Caudate nucleus (tissue), 63 donors: ENCODE measurements at places on chromosomes 11 and 22.

- DNase-seq: no peak
These were observed 12.0 kb upstream of the ZDHHC13 start for GRCh38 chr11:19105011-19105410.

GRCh38 chr11:64893194-64894069 is 15.0 kb upstream of the EHD1 start:
- DNase-seq: no peak

- DNase-seq: no peak
These were observed at the start of gene SYT13 for GRCh38 chr11:45285930-45286632. Gene SYT13, minus strand, starts transcription at chr11:45286341. Its CDS starts 134 bp downstream, at chr11:45286207.

DNA sequence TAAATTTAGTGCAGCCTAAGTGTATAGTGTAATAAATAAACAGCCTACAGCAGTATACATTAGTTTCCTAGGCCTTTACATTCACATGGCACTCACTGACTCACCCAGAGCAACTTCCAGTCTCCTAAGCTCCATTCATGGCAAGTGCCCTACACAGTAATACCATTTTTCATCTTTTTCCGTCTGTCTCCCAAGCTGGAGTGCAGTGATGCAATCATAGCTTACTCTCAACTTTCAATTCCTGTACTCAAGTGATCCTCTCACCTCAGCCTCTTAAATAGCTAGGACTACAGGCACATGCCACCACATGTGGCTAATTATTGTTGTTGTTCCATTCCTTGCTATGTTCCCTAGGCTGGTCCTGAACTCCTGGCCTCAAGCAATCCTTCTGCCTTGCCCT is 54.4 kb downstream of the FCHSD2 start:
- no peak for DNase-seq

DNA sequence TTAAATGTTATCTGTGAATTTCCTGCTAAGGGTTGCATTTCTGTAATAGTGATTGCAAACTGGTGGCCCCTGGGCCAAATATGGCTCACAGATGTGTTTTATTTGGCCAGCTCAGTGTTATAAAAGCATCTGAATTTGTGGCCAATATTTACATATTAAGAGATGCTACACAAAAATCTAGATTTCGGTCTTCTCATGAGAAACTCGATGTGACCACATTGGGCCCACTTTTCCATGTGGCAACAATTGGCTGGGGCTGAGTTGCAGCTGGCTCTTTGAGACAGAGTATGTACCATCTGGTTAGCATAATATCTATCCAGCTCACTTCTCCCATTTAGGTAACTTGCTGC is 244.5 kb upstream of the POU2AF2 start:
- DNase-seq: no peak

- no peak for DNase-seq
These were observed 180.5 kb downstream of the ARHGAP42 start for GRCh38 chr11:100867606-100868005.

- DNase-seq: no peak
These were observed 9.0 kb downstream of the SPCS2 start for GRCh38 chr11:74957937-74958629.

GRCh38 chr11:43905813-43906241 is 25.2 kb downstream of the ALKBH3 start:
- DNase-seq: no peak

DNA sequence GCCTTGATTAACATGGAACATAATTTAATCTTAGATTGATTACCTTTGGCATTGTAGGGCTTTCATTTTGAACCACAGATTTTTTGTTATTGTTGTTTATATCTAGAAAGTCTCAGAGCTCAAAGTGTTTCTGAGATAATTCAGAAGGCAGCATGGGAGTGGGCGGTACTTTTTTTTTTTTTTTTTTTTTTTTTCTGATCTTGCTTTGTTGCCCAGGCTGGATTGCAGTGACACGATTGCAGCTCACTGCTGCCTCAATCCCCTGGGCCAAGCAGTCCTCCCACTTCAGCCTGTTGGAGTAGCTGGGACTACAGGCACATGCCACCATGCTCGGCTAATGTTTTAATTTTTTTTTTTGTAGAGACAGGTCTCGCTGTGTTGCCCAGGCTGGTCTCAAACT is 21.5 kb downstream of the CAT start:
- no peak for DNase-seq

DNA sequence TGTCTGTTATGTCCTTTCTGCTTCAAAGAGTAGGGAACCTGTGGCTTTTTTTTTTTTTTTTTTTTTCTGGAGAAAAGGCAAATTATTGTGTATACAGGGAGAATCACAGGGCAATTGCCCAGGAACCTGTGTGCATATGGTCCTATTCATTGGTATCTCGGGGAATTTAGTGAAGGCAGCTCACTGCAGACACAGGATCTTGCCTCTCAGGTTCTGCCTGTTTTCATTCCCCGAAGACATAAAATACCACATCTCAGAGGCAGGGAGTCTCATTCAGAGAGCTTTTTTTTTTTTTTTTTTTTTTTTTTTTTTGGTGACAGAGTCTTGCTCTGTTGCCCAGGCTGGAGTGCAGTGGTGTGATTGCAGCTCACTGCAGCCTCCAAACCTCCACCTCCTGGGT is 88.3 kb downstream of the OSBP2 start:
- no peak for DNase-seq

GRCh38 chr11:95911369-95911759 is 12.5 kb downstream of the MTMR2 start:
- no peak for DNase-seq

GRCh38 chr22:19785461-19786263 is 25.1 kb downstream of the TBX1 start:
- DNase-seq: no peak

- DNase-seq: no peak
These were observed 349.5 kb downstream of the TBC1D22A start for GRCh38 chr22:47111626-47112581.

DNA sequence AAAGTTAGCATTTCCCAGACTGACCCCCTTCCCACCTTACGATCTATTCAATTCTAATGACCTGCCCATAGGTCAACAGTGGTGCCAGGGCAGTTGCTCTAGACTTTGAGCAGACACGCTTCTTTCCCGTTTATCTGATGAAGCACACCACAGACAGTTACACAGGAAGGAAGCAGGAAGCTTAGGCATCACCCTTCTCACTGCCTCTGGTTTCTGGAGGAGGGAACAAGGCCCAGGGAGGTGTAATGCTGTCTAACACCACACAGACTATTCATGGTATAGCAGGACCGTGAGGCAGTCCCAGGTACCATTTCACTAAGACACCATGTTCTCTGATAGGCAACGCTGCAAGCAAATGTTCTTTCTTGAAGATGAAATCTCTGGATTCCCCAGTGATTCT is 279.4 kb downstream of the NTM start:
- DNase-seq: no peak

- DNase-seq: peak; percentile 78
These were observed 42.2 kb upstream of the INCENP start for GRCh38 chr11:62081378-62082291.

DNA sequence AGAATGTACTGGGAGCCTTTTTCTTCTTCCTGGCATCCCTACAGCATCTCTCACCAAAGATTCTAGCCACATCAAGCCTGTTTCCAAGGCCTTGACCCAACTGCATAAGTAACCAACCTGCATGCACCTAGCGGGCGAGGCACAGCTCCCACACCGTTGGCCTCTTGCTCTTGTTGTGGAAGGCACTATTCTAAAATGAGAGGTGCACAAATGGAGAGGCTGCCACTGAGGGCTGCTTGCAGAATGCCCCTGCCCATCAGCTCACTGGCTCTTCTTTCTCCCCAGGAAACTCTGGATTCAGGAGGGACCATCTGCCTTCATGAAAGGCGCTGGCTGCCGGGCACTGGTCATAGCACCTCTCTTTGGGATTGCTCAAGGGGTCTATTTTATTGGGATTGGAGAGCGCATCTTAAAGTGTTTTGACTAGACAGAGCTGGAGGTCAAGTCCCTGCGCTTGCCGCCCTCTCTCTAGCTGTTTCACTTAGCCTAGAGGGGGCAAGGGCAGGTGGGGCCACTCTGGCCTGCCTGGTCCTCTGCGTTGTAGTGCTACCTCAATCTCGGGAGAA is 26.6 kb downstream of the SLC25A18 start:
- no peak for DNase-seq

- no peak for DNase-seq
These were observed 46.4 kb downstream of the RCN1 start for GRCh38 chr11:32137263-32137662.

GRCh38 chr11:88352139-88352538 is 14.6 kb upstream of the CTSC start:
- no peak for DNase-seq

DNA sequence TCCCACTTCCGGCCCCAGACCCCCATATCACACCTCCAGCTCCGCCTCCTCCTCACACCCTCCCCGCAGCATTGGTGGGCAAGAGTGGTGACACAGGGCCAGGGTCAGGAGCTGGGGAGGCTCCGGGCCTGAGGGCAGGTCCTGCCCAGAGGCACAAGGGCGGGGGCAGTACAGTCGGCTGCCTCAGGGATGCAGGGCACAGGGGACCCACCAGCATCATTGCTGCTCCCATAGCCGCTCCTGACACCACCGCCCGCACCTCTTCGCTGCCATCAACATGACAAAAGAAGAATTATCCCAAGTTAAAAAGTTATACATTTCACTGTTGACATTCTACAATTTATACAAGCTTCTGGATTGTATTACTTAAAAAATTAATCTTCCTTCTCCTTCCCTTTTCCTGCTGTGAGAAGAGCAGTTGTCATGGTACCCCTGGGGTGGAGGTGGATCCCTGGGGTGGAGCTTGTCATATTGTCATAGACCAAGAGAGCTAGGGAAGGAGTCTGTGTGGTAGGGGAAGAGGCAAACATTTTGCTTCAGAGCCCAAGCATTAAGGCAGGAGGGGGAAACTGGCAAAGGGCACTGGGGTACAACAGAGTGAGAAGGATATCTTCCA is 4.1 kb downstream of the SBF2 start:
- DNase-seq: no peak

GRCh38 chr11:3123761-3124733 is 41.1 kb downstream of the OSBPL5 start:
- no peak for DNase-seq

DNA sequence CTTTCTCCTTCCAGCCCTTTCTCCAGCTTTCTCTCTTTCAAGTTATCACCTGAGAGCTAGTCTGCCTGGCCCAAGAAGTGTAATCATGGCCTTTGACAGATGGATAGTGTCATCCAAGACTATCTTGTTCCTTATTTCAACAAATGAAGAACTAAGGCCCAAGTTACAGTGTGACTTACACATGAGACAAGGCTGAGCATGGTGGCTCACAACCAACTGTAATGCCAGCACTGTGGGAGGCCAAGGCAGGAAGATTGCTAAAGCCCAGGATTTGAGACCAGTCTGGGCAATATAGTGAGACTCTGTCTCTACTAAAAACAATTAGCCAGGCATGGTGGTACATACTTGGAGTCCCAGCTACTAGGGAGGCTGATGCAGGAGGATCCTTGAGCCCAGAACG is 3.7 kb upstream of the RANGAP1 start:
- no peak for DNase-seq

DNA sequence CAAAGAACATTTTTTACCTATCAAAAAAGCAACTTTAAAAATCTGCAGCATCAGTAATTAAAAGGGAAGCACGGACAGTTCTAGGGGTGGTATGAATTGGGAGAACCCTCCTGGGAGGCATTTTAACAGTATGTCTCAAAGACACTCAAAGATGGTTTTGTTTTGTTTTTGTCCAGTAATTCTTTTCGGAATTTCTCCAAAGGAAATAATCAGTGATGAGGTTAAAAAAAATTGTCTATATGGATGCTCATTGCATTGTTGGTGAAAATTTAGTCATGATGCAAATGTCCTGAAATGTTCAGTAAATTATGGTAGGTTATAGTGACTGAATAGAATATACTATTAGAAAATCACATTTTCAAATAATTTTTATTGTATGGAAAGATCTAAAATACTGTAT is 115.1 kb downstream of the ATXN10 start:
- no peak for DNase-seq

- no peak for DNase-seq
These were observed 82.4 kb downstream of the MYEOV start for GRCh38 chr11:69376155-69377028.

- no peak for DNase-seq
These were observed 546.1 kb downstream of the BUD13 start for GRCh38 chr11:116226731-116227130.

GRCh38 chr11:72520815-72521214 is 86.5 kb upstream of the CLPB start:
- no peak for DNase-seq

- DNase-seq: peak; percentile 49
These were observed at the start of gene MAPK11 for GRCh38 chr22:50269970-50270665. Gene MAPK11, minus strand, starts transcription at chr22:50270380. Its CDS starts 88 bp downstream, at chr22:50270292.

DNA sequence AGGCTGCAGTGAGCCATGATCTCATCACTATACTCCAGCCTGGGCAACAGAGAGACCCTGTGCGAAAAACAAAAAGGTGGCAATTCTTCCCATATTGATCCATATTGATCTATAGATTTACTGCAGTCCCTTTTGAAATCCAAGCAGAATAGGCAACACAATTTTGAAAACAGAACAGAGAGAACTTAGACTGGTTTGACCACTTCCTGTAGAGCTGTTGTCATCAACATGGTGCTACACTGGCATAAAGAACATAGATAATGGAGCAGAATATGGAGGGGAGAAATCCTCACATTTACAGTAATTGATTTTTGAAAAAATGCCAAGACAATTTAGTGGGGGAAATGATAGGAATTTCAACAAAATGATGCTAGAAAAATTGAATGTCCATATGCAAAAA is 34.1 kb downstream of the GRK3 start:
- no peak for DNase-seq

GRCh38 chr11:29162491-29162890 is 854.3 kb downstream of the KCNA4 start:
- DNase-seq: no peak

DNA sequence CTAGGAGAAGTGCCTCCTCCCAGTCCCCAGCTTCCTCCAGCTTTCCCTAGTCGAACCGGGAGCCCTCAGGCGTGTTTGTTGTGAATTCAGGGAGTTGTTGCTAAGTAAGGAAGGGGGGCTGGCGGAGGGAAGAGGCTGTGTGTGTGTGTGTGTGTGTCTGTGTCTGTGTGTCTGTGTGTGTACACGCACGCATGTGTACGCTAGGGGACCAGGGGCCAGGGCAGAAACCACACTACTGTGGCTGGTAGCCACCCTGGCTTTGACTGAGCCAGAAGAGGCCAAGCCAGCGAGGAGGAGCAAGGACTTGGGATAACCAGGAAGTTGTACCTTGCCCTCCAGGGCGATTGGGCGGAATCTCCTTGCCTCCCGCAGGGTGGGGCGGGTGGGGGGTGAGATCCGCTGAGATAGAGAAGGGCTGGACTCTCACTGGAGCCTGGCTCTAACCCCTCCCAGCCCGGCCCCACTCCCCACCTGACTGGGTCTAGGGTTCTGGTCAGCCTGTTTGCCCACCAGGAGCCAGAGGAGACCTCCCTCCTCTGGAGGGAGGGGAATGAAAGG is 7.5 kb downstream of the BCL9L start:
- no peak for DNase-seq
